ENCODE measurements at places on chromosomes 2 and 18.
A peak's percentile ranks its signal among the peaks of the same experiment; 100 is the strongest.

DNA sequence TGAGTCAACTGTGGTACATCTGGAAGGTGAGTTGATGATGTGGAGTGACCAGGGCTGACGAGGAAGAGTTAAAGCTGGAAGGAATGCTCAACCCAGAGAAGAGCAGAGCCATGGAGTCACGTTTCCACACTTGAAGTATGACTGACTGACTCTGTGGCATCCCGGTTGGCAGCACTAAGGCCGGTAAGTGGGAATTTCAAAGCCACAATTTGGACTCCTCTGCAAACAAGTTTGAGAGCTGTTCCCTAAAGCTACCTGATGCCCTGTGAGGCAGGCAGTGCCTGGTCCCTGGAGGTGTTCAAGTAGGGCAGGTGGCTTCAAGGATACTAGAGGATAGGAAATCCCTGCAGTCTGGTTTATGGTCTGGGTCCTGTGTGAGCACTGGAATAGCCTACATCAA, 69.3 kb upstream of the ITGB6 start:
- DNase-seq, result no peak

DNA sequence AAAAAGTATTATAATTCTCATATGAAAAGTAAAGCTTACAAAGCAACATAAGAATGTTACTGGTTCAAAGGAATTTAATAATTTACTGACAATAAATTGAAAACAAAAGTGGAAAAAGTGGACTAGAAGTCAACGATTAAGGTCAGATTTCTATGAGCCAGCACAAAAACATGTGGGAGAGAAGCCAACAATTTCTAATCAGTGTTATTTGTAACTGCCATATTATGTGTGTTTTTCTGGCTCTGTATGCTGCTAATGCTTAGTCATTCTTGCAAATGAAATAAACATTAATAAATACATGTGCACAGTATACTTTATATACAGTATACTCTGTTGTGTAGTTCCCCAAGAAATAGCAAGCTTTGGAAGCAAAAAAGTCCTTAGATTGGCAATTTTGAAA, 301.3 kb upstream of the RGPD4 start:
- DNase-seq, result no peak

- DNase-seq, result no peak
Measured at GRCh38 chr18:49976795-49977560, 163.6 kb upstream of the ACAA2 start.

DNA sequence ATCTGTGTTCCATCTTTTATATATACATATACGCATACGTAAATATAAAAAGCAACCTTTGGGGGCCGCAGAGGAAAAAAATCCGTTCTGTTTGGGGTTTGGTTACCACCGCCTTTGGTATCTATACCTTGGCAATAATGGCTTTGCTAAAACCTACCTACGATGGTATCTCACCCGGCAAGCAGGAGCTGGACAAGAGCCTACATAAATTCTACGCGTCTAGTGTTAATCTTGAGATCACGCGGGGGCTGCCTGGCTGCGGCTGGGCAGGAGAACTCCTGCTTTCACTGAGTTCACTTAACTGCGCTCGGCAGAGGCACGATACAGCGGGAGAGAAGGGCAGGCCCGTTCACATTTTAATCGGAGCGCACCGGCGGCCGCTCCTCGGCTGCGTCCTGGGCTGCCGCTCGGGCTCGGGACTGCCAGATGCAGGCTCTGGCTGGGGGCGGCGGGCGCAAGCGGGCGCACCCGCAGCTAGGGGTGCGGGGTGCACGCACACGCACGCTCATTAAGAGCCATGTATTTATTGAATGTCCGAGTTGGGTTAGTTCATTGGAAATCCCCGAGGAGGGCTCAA, 1.7 kb upstream of the POU3F3 start:
- DNase-seq, result no peak

DNA sequence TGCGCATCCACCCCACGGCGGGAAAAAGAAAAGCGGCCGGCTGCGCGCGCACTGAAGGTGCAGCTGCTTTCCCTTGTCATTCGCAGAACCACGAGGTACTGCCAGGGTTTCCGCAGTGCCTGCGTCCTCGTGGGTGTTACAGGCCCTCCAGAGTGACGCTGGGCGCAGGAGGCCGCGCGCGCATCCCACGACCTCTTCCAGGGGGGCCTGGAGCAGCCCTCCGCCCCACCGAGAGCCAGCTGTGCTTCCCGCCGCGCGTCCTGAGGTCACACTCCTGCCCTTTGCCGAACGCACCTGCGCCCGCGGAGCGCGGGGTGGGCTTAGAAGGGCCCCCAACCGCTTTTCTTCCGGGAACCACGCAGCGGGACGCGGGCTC, 378 bp upstream of the IAH1 start:
- DNase-seq, result peak; percentile 72

Measured in CD4-positive, alpha-beta T cell treated with Interleukin-2 at 100 ng/mL for 4 hours (primary cell).